Type B pancreatic cell (in vitro differentiated cells): ENCODE measurements at places on chromosomes 1 and 21.
A peak's percentile ranks its signal among the peaks of the same experiment; 100 is the strongest.

DNA sequence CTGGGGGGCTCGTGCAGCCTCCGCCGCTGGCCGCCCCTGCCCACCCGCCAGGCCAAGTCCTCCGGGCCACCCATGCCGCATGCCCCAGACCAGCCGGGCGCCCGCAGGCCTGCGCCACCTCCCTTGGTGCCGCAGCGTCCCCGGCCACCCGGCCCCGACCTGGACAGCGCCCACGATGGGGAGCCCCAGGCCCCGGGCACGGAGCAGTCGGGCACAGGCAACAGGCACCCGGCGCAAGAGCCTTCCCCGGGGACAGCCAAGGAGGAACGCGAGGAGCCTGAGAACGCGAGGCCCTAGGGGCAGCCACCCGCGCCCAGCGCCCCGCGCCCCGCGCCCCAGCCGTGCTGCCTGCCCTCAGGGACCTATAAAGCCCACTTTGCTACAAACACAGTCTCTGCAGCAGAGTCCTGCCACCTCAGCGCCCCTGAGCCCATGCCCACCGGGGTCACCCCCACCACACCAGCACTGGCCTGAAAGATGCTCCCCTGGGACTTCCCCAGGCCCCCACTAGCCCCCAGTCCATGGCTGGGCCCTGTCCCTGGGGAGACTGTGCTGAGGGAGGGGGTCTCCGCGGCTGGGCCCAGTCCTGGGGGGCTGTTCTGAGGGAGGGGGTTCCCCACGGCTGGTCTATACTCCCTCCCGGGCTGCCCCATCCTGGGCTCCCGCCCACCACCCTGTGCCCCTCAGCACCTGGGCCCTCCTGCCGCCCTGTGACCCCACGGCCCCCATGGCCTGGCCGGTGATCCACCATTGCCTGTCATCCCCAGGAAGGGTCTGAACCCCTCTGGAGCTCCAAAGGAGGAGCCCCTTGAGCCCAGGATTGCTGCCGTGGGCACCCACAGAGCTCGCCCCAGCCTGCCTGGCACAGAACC is 8.6 kb downstream of the TNFRSF18 start:
- H3K36me3 ChIP-seq = no peaks in the 10 kb centered on the region
- no peaks in the 10 kb centered on the region for H3K4me1 ChIP-seq
- no peak for DNase-seq
- H3K4me3 ChIP-seq = no peak overlapping the region
- no peak overlapping the region for H3K27ac ChIP-seq

DNA sequence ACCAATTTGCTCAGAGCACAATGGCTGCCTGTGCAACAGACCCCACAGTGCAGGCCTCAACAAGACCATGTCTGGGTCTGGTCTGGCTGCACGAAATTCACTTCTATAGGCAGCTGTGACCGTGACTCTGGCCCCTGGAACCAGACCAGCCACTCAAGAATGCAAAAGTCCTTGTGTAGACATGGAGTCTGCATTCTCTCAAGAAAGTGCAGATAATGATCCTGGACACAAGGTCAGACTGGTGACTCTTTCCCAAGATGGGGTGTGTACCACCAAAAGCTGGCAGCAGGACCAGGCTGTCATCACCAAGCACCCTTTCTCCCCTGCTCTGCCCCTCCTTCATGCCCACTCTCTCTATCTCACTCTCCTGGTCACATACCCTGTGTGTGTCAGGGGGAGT is 7.1 kb upstream of the METTL25B start:
- H3K36me3 ChIP-seq = peaks cover 20% of the 10 kb centered on the region
- H3K4me3 ChIP-seq = no peak overlapping the region
- no peak for DNase-seq

GRCh38 chr1:183967914-183968313 is 69.6 kb downstream of the COLGALT2 start:
- no peak overlapping the region for H3K27ac ChIP-seq
- no peak overlapping the region for H3K4me3 ChIP-seq
- H3K4me1 ChIP-seq = peaks cover 11% of the 10 kb centered on the region
- no peaks in the 10 kb centered on the region for H3K27me3 ChIP-seq
- DNase-seq = no peak
- H3K36me3 ChIP-seq = no peaks in the 10 kb centered on the region

- H3K4me1 ChIP-seq = peaks cover 66% of the 10 kb centered on the region
- peak overlapping the region; percentile 97 for H3K27ac ChIP-seq
- peaks cover 35% of the 10 kb centered on the region for H3K36me3 ChIP-seq
- H3K4me3 ChIP-seq = peak overlapping the region; percentile 81
- no peaks in the 10 kb centered on the region for H3K27me3 ChIP-seq
Observed at GRCh38 chr1:164602101-164602422, 43.1 kb downstream of the PBX1 start.

DNA sequence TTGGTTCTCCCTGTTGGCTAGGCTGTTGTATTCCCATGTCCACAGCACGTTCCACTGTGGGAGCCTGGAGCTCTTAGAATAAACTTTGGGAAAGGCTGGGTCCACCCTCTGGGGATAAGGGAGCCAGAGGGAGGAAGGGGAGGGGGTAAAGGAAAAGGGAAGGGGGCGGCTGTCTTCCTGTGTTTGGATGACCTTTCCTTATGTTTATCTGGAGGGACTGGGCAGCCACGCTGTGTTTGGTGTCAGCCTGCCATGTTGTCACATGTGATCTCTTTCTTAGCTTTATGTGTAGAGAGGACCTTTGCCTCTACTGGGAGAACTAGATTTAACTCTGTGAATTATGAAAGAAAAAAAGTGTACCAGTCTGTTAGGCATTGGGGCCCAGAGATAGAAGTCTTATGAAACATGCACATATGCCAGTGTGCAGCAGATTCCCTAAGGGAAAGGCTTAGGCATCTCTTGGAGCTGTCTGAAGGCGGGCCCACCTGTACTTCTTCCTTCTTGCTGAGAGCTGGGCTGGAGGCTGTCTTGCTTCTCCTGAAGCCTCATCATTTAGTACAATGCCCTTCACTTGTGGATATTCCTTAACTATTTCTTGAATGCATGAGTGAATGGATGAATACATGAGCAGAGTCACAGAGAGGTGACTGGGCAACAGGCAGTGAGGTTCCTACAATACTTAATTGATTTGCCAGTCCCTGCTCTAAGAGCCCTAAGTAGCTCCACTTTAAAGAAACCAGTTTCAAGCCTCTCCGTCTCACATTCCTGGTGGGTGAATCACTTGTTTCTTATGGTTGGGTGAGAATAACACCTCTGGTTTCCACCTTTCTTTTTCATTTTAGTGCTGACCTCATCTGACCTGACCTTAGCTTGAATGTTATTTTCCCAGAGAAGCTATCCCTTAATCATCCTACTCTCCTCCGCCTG is 62.5 kb upstream of the ARHGAP29 start:
- H3K36me3 ChIP-seq = no peaks in the 10 kb centered on the region
- peaks cover 15% of the 10 kb centered on the region for H3K4me1 ChIP-seq
- DNase-seq = no peak
- no peaks in the 10 kb centered on the region for H3K27me3 ChIP-seq
- H3K4me3 ChIP-seq = peak overlapping the region; percentile 20

GRCh38 chr1:9717193-9718005 is 65.9 kb downstream of the PIK3CD start:
- H3K4me3 ChIP-seq = peak overlapping the region; percentile 45
- no peaks in the 10 kb centered on the region for H3K36me3 ChIP-seq

- H3K4me1 ChIP-seq = peaks cover 11% of the 10 kb centered on the region
- H3K27ac ChIP-seq = no peak overlapping the region
- H3K4me3 ChIP-seq = no peak overlapping the region
- no peak for DNase-seq
- H3K27me3 ChIP-seq = no peaks in the 10 kb centered on the region
Observed at GRCh38 chr1:36094621-36095061, 5.9 kb downstream of the ADPRS start.

DNA sequence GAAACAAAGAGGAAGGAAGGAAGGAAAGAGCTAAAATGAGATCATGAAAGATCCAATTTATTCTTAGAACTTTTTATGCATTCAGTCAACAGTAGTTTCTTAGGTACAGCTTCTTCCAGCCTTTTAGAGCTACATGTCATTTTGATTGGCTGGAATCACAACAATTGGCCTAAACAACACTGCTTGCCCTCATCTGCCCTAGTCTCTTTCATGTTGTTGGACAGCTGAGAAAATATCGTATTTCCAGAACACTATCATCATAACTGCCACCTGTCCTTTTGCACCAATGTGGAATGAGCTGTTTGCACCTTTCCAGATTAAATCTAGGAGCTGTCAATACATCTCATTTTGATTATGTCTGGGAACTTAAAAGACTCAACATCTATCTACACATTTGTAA is 161.7 kb downstream of the TGFBR3 start:
- H3K4me1 ChIP-seq = peaks cover 12% of the 10 kb centered on the region
- H3K4me3 ChIP-seq = no peak overlapping the region
- no peak for DNase-seq
- no peaks in the 10 kb centered on the region for H3K27me3 ChIP-seq
- peaks cover 29% of the 10 kb centered on the region for H3K36me3 ChIP-seq
- no peak overlapping the region for H3K27ac ChIP-seq

DNA sequence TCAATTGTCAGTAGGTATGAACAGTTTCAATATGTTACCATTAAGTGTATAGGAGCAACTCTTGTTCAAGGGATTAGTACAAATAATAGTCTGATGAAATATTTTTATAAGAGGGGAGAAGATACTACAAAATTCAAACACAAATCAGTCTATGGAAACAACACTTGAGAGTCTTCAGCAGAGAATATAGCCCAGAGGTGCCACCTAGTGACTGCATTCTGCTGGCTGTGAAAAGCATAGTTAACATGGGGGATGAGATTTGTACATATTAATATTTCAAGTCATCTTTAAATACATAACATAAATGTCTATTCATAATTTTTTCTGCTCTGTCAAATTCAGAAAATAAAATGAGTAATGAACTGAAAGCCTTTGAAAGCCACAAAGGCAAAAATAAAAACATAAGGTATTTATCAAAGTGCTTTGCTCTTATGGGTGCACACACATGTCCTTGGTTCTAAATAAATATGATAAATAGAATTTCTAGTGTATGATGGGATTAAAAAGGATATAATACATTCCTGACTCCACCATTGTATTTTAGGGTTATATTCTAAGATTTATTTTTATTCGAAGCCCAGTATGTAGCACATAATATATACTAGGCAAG is 440.9 kb upstream of the ZRANB2 start:
- H3K27me3 ChIP-seq = peaks cover 5% of the 10 kb centered on the region
- H3K4me1 ChIP-seq = no peaks in the 10 kb centered on the region
- DNase-seq = no peak
- no peaks in the 10 kb centered on the region for H3K36me3 ChIP-seq
- no peak overlapping the region for H3K4me3 ChIP-seq
